ENCODE measurements at places on chromosomes 2 and 18.

GRCh38 chr2:102841107-102841840 is 79.4 kb downstream of the TMEM182 start:
- DNase-seq, result no peak

DNA sequence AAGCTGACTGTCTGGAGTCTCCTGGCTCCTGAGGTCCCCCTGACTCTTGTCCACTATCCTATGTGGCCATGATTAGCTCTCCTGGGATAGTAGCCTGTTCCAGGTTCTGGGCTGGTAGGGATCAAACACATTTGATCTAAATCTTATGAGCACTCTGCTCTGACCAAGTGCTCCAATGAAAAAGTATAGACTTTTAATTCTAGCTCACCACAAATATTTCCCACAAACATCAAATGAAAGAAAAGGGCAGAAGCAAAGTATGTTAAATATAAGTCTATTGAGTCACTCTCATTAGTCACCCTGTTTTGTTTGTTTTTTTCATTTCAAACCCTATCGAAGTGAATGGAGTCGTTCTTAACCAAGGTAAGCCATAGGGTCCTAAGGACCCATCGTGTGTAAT is 39.7 kb upstream of the NEDD4L start:
- no peak for DNase-seq

DNA sequence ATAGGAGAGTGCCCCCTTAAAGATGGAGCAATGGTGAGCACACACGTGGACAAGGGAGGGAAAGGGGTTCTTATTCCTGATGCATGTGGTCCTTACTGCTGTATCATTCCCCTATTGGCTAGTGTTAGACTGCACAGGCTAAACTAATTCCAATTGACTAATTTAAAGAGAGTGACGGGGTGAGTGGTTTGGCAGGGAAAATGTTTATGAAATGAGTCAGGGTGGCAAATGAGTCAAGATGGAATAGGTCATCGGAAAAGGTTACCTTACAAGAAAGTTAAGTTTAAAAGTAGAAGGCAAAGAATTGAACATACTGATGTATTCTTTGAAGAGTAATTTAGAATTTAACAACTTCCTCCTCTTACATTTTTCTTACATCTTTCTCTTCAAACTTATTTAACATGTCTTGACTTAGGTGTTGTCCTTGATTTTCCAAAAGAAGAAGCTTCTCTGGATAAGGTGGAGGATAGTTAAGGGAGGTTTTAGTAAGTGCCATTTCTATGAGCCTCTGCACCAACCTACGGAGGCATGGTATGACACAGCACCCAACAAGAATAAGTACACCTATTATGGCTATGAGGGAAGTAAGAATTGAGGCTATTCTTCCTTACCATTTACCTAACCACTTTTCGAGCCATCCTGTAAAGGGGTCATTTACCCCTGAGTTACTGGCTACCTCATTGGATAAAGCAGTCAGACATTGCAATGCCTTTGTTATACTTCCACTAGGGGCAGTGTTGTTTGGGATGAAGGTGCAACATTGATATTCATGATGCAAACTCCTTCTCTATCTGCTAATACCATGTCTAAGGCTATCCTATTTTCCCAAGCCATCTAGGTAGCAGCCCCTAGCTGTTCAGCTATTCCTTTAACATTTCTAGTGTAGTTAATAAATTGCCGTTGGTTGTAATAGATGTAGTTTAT is 1345.8 kb upstream of the LRRTM1 start:
- DNase-seq, result no peak

- no peak for DNase-seq
These were observed 24.9 kb upstream of the GALNT3 start for GRCh38 chr2:165818920-165819319.

GRCh38 chr2:36516136-36516870 is 81.7 kb downstream of the FEZ2 start:
- no peak for DNase-seq

DNA sequence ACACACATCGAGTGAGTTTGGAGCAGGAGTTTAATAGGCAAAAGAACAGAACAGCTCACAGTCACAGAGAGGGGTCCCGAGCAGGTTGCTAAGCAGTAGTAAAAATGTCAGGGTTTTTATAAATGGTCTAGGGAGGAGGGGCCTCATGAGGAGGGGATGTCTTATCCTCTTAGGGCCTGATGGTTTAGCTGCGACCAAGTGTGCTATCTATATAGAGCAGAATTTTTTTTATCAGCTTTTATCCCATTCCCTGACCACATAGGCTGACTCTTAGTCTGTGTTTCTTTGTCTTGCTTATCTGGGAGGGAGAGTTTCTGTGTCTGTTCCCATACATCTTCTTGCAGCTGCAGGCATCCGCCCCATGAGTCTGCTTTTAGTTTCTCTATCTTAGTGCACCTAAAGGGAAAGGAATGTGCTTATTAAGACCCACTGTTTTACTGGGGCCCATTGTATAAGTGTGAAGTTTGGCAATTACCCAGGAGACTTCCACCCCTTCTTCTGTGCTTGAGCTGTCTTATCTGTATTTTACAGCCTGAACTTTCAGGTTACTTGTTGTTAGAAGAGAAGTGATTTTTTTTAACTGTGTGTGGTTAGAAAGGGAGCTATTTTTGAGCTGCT is 30.4 kb upstream of the GMCL1 start:
- no peak for DNase-seq

DNA sequence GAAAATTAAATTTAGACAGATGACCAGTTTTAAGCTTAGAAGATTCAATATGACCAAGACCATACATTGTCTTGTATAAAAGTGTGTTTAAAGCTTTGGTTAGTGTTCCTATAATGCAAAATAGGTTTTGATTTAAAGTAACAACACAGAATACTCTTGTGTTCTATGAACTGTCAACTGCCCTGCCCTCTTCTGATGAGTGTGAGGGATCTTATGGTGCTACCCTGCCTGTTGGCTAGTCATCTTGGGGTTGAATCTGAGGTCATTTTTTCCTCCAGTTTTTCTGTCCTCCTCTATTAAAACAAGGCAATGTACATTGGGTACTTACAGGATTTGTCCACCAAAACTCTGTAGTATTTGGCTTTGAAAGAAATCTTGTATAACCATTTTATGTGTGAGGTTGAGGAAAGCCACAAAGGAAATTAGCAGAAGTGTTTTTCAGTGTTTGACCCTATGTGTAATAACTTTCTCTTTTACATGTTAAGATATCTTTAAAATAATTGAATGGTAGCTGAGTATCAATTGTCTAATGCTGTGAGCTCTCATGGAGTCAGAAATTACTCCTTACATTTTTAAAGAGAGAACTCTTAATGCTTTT is 129.1 kb downstream of the SPTBN1 start:
- no peak for DNase-seq

GRCh38 chr2:60352491-60353405 is 200.7 kb downstream of the BCL11A start:
- DNase-seq, result no peak

DNA sequence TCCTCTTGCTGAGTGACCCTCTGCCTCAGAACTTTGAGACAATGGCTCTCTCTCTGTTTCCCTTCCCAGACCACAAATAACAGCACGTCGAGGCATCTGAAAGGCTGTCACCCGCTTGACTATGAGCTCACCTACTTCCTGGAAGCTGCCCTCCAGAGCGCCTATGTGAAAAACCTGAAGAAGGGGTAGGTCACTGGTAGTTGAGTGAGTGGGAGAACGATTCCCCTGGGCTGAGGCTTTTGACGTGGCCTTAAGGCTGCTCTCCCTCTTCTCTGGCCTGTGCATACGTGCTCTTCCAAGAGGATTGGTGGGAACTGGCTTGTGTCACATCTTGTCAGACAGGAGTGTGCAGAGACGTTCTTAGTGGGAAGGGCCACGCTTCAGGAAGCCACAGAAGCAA is 63.1 kb upstream of the MCFD2 start:
- DNase-seq, result no peak

DNA sequence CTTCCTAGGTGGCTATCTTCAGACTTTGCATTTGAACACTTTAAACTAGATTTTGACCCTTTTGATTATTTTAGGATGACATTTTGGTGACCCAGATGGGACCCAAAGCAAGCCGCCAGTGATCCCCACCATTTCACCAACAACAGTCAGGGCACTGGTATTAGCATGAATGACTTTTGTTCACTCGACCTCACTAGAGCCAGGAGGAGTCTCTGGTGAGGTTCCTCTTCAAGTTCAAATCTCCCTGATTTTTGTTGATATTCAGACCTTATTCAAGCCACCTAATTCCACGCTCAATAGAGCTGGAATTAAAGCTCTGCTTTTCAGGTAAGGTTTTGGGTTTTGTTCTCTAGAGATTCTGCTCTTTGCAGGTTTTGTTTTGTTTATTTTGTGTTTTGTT is 202.3 kb downstream of the MREG start:
- DNase-seq, result no peak

GRCh38 chr2:233385489-233386044 is 31.3 kb downstream of the DGKD start:
- DNase-seq, result no peak

DNA sequence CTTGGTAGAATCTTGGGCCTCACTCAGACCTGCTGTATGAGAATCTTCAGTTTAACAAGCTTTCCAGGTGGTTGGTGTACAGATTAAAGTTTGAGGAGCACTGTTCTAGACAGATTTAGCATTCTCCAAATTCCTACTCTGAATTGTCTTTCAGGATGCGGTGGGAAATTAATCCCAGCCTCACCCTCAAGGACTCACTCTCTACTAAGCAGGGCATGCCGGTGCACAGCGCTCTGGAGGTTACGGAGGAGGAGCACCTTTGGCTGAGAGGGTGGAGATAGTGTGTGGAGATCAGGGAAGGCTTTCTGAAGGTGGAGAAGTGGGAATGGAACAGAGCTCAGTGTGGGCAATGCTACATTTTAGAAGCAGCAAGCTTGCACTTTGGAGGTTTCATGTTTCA is 359.2 kb downstream of the LRATD1 start:
- DNase-seq, result no peak

GRCh38 chr2:209614690-209615369 is 156.8 kb upstream of the UNC80 start:
- DNase-seq, result no peak

- DNase-seq, result no peak
These were observed 10.6 kb downstream of the GFPT1 start for GRCh38 chr2:69376403-69376802.

GRCh38 chr2:125004106-125004800 is 979.2 kb downstream of the CNTNAP5 start:
- DNase-seq, result no peak

- DNase-seq, result no peak
These were observed 30.4 kb downstream of the FBLN7 start for GRCh38 chr2:112168422-112169124.

DNA sequence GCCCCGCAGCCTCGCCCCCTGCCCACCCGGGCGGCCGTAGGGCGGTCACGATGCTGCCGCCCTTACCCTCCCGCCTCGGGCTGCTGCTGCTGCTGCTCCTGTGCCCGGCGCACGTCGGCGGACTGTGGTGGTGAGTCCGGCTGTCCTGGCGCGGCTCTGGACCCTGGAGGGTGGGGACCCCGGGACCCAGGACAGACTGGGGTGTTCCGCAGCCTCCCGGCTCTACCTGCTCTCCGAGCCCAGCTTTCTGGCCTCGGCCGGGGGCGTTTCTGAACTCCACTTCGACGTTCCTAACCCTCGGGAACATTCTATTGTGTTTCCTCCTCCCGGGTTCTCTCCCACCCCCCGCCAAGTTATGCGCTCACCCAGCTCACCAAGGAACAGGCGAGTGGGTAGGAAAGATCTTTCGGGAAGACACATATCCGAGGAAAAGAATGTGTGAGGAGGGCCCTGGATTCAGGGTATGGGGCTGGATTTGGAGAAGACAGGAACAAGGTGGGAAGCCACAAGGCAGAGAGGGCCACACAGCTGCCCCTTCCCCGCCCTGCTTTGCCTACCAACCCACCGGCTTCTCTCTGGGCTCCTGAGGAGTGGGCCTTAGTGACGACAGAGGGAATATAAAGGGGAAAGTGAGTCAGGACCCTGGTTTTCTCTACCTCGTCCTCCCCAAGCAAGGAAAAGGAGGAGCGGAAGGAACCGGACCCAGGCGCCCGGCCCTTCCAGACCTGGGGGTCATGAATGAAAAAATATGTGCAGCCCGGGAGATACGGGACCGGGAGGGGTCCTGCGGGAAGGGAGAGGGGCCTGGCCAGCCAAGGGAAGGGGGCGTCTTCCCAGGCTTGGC is 605 bp downstream of the WNT6 start:
- no peak for DNase-seq

DNA sequence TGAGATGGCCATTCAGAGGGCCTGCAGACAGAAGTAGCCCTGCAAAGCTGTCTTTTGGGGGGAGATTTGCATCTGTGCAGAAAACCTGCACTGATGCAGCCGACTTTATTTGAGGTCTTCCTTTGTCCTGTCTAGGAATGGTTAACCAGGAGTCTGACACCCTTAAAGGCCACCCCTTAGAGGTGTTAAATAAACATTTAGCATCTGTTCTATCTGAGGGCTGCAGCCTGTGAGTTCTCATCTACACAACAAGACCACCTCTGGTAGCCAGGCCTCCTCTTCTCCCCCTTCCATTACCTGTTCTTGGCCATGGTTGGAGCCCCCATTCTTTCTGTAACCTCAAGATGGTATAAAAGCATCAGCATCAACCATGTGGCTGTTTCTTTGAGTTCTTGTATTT is 214.4 kb upstream of the HS6ST1 start:
- no peak for DNase-seq

- DNase-seq, result no peak
These were observed 237.5 kb downstream of the ACTR3 start for GRCh38 chr2:114127372-114127771.

DNA sequence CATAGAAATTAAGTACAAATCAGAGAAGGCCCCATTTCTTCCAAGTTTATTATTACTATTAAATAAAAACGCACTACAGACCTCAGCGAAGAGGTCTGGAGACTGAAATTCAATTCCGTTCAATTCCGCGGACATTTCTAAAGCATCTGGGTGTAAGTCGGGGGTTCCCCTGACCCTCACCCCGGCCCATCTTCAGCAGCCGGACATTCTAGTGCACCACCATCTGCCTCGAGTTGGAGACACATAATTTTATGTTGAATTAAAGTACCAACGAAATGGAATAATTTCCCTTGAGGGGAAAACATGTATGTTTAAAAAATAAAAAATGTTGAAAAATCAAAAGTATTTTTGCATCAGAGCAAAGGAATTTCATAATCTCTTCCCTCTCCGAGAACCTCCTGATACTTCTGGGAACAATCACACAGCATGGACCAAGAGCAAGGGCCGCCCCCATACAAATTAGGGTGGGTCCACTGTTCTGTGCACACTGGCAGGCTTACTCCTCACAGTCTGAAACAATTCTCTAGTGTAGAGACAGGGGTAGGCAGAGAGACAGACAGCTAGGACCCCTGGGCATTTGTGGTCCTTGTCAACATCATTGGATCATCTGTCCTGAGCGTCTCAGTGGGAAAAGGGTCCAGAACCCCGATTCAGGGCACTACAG is 29.3 kb downstream of the MBP start:
- no peak for DNase-seq

DNA sequence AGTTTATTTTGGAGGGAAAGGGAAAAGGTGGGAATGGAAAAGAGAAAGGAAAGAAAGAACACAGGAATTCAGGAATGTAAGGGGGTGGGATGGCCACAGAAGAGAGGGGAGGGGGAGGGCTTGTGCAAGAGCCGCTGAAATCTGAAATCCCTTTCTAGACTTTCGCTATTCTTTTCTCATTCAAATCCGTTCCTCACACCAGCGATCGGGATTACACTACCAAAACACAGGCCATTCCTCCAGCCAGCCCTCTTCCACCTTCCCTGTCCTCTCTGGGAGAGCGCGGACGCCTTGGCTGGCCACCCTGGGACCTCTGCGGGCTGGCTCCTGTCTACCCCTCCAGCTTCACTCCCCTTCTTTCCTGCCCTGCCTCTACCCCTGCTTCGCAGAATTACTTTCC is 102.3 kb downstream of the CDCA7 start:
- no peak for DNase-seq

Data from NCI-H1436 treated with DMSO at 0.1 percent for 48 hours (cell line).